ENCODE measurements at places on chromosomes 13 and 19.

DNA sequence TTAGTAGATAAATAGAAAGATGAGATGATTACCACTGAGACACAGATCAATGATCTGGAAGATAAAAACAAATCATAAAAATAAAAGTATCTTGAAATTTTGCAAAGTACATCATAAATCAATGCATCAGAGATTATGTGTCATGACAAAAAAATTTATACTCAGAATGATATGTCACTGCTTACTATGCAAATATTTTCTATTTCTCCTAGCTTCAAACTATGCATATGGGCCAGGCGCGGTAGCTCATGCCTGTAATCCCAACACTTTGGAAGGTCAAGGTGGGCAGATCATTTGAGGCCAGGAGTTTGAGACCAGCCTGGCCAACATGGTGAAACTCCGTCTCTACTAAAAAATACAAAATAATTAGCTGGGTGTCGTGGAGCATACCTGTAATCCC, 17.3 kb upstream of the RBM26 start:
- no peak for DNase-seq

DNA sequence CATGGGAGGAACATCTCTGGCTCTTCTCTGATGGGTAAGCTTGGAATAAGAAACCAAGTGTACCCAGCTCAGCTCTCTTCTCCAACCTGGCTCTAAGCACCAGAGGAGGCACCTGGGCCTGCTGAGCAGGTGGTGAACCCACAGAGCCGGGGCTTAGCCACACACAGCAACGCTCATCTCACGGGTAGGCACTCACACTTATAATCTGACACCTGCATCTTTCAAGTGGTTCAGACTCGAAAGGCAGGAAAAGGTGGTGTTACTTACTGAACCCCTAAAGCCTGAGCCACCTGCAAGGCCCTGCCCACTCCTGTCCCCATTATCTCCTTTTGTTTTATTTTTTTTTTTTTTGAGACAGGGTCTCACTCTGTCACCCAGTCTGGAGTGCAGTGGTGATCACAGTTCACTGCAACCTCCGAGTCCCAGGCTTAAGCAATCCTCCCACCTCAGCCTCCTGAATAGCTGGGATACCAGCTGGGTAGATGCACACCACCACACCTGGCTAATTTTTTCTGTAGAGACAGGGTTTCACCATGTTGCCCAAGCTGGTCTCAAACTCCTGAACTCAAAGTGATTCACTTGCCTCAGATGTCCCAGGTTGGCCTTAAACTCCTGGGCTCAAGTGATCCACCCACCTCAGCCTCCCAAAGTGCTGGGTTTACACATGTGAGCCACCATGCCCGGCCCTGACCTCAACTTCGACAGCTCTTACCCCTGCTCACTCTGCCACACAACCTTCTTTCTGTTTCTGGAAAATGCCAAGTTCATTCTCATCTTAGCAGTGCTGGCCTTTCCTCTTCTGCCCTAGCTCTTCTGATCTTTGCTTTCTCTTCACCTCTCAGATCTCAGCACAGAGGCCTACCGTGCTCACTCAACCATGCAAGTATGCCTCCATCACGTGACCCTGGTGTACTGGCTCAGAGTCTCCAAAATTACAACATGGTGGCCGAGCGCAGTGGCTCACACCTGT, 9.7 kb downstream of the FBXL12 start:
- DNase-seq: no peak

DNA sequence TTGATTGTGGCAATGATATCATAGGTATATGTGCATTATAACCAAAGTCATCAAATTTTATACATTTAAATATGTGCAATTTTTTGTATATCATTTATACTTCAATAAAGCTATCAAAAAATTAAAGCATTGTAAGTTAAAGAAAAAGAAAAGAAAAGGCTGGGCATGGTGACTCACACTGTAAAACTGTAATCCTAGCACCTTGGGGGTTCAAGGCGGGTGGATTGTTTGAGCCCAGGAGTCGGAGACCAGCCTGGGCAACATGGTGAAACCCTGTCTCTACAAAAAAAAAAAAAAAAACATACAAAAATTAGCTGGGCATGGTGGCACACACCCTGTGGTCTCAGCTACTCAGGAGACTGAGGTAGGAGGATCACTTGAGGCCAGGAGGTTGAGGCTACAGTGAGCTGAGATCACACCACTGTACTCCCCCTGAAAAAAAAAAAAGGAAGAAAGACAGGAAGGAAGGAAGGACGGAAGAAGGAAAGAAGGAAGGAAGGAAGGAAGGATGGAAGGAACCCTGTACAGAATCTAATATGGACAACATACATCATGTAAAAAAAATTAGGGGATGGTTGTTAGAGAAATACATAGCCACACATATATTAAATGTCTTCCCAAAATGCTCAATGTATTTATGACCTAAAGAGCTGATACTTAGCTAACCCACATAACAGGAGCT, 21.7 kb upstream of the SLC25A30 start:
- DNase-seq: no peak

GRCh38 chr13:35190241-35190640, 248.2 kb downstream of the NBEA start:
- no peak for DNase-seq

DNA sequence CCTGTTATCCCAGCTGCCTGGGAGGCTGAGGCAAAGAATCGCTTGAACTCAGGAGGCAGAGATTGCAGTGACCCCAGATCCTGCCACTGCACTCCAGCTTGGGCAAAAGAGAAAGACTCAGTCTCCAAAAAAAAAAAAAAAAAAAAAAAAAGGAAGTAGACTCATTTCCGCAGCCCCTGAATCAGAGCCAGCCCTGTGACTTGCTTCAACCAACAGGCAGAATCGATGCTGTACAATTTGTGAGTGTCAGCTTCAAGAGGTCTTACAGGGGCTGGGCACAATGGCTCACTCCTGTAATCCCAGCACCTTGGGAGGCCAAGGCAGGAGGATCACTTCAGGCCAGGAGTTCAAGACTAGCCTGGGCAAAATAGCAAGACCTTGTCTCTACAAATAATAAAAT, 12.8 kb downstream of the ANKRD27 start:
- no peak for DNase-seq

- DNase-seq: no peak
Measured at GRCh38 chr13:72390909-72391308, 336.5 kb downstream of the MZT1 start.

DNA sequence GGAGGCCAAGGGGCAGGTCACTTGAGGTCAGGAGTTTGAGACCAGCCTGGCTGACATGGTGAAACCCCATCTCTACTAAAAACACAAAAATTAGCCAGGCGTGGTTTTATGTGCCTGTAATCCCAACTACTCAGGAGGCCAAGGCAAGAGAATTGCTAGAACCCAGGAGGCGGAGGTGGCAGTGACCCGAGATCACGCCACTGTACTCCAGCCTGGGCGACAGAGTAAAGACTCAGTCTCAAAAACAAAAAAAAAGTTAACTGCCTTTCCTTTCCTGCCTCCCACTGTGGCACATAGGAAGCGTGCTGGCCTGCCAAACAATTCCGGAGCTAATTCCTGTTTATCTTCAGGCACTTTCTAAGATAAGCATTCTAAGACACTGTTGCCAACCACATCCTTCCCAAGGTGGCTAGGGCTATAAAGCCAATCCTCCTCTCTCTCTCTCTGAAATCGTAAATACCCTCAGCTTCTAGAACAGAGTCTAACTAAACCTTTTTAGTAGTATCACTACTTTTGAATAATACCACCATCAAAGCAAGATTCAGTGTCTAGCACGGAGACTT, 21.6 kb downstream of the SLC25A30 start:
- DNase-seq: no peak

DNA sequence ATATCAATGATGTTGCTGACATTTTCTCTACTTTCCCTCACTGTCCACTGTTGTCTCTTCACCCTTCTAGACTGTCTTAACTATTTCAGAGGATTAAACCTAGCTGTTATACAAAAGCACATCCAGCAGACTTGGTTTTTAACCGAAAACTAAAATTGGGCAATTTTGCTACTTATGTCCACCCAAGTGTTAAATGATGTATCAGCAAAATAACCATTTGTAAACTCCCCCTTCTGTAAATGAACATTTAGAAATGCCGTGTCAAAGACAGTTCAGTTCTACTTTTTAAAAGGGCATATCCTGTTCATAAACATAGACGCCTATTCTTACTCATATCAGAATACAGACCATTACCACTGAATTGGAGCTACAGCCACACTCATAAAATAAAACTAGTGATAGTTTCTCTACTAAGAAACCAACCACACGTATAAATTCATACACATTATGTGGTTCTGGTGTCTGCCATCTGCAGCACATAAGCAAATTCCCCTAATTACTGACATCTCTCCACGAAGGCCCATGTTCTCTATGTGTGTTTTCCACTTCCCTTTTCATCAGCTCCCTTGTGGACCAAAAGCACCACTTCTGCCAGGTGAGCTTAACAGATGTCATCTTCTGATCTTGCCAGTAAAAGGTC, 1091.8 kb downstream of the PCDH9 start:
- no peak for DNase-seq

GRCh38 chr19:6674868-6675305, 4.9 kb upstream of the TNFSF14 start:
- no peak for DNase-seq

- no peak for DNase-seq
Measured at GRCh38 chr19:2413629-2414028, 13.8 kb downstream of the TIMM13 start.

DNA sequence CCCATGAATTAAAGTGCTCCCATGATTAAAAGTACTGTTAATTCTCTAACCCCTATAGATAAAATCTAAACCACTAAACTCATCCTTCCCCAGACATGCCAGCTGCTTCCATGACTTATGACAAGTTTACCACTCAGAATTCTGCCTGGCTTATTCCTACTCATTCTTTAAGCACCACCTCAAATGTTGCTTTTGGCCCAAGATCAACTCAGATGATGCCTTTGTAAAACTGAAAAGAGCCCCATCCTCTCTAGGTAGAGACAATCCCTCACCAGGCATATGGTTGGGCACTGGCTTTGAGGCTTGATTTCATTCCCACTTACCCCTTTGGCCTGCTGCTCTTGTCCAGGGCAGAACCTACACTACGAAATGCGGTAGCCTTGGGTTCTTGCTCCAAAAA, 250.0 kb downstream of the DNAJC15 start:
- DNase-seq: no peak

DNA sequence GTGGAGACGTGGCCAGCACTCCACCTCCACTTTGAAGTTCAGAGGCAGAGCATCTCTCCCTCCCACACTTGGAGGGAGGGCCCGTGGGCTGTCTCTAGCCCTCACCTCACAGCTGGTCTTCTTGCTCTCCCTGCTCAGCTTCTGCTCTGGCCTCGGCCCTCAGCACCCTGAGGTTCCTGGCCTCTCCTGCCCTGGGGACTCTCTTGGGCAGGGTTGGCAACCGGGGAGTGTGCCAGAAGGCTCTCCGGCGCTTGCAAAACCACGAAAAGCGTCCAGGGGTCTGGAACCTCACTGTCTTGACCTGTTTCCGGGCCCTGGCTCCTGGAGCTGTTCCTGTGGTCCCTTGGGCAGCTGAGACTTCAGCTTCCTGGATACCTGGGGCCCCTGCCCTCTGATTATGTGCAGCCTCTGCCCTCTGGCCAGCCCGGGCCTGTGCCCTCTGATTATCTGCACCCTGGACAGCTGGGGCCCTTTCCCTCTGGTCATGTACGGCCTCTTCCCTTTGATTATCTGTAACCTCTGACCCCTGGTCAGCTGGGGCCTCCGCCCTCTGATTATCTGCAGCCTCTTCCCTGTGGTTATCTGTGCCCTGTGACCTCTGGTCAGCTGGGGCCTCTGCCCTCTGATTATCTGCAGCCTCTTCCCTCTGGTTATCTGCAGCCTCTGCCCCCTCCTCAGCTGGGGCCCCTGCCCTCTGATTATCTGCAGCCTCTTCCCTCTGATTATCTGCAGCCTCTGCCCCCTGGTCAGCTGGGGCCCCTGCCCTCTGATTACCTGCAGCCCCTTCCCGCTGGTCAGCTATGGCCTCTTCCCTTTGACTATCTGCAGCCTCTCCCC, 2.1 kb downstream of the CCDC8 start:
- DNase-seq: no peak

DNA sequence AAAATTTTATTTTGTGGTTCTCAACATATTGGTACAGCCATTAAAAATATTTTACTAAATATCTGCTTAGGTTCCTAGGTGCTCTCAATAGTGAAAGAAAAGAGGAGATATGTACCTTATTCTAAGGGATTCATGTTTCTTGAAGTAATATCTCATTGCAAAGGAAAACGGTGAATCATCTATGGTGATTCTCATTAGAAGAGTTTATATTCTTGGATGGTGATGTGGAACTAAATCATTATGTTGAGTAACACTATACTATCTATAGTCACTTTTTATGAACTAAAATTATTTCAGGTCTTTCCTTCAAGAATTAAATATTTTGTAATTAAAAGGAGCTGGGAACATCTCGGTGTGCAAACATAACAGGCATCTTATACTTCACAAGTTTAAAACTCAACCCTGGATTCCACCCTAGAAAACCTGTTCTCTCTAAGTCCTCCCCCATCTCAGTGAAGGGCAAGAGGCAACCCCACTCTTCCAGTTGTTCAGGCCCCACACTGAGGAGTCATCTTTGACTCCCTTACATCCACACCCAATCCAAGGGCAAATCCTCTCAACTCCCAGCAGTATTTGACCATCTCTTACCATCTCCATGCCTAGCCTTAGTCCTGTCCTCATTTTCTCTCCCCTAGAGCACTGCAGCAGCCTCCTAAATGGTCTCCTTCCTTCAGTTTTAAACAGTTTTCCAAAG, 140.1 kb downstream of the RGCC start:
- no peak for DNase-seq

- no peak for DNase-seq
Measured at GRCh38 chr13:72141855-72142519, 275.0 kb upstream of the DACH1 start.

DNA sequence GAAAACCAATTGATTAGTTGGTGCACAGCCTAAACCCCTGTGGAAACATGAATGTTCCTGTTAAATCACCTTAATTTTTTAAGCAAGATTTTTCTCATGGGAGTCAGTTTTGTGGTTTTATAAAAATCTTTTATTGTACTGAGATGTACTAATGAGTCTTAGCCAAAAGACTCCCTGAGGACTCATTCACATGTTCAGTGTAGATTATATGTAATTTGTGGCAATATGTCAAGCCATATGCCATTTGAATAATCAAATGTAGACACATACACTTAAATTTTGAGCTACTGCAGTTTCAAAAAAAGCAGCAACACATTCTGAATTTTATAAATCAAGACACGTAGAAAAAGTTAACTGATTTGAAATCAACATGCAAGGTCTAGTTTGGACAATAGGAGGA, 395.2 kb downstream of the MYO16 start:
- DNase-seq: no peak

GRCh38 chr13:40060296-40061007, 405.0 kb downstream of the COG6 start:
- DNase-seq: no peak

GRCh38 chr13:88031980-88032559, 360.9 kb downstream of the SLITRK5 start:
- DNase-seq: no peak

DNA sequence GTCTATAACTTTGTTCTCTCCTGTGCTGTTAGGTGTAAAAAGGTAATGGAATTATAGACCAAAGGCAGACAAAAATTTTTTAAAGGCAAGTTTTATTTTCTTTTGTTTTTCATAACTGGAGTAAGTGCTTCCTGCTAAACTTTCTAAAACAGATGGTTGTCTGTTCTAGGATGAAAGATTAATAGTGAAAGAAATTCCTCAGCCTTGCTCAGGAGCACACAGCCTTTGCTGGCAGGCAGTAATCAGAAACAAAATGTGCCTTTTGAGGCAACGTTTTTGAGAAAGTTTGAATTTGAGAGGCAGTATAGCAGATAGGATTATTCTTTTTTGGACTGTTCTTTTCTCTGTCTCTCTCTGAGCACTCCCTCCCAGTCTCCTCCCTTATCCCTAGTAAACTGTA, 2749.5 kb downstream of the PCDH9 start:
- no peak for DNase-seq

- DNase-seq: no peak
Measured at GRCh38 chr13:77781808-77782207, 84.3 kb downstream of the SLAIN1 start.
